ENCODE measurements at places on chromosomes 4 and X. TPM values are rescaled to one million over a fixed set of nuclear protein-coding genes. Genes with fewer than 3 reads are reported as not detected.

- DNase-seq = no peak
Measured at GRCh38 chr4:123235431-123235830, 161.2 kb upstream of the SPRY1 start.

- no peak for DNase-seq
Measured at GRCh38 chrX:66489339-66489738, 149.5 kb downstream of the EDA2R start.

DNA sequence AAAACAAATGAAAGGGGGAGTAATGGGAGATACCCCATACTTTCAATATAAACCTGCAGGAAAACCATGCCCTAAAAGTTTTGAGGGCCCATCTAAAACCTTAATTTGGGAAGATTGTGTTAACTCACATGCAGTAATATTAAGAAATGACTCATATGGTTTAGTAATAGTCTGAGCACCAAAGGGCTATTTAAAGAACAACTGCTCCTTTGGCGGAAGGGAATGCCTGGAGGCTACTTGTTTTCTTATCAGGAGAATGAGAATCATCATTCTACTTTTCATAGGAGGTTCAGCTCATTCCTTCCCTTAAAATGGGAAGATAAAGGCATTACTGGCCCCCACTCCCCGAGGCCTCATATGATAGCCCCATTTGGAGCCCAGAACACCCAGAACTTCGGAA, 47.6 kb downstream of the SPIN3 start:
- DNase-seq = no peak

Gene TMEM156
- total RNA-seq = 5.2 TPM

DNA sequence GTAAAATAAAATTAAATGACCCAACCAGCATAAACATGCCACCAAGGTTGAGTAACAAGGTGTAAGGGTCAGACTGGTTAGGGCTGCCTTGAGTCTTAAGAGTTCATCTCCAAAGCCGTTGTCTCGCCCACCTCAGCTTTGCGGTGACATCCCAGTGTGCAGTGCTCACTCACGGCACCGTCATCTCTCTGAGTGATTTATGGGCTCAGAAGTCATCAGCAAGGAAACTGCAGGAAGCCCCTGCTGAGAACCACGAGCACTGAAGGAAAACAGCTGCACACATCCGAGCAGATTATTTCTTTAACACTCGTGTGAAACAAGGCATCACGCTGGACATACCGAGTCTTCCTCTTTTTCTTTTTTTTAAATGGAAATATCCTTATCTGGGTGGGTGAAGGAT, 411.1 kb downstream of the TRIML1 start:
- DNase-seq = peak; percentile 25

- DNase-seq = no peak
Measured at GRCh38 chr4:158825433-158826036, 56.7 kb downstream of the FNIP2 start.

Gene STK26
- 18.7 TPM for total RNA-seq

DNA sequence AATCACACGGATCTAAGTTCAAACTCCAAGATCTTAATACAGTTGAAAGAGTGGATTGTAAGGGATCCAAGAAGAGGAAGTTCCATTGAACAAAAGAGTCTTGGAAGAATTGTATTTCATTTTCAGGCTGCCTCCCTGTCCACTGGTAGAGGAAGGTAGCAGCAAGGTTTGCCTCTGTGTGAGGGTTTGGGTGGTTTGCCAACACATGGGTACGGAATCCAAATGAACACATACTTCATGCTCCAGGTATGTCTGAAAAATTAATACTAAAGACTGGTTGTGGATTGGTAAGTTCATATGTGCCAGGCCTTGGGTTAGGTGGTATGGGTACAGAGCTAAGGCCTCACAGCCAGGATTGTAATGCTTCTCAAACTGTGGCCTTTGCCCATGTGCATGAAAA, 523.6 kb upstream of the BOD1L1 start:
- no peak for DNase-seq

GRCh38 chr4:126037231-126037630, 722.5 kb downstream of the FAT4 start:
- DNase-seq = no peak

Measured in kidney epithelial cell (primary cell).